ENCODE measurements at places on chromosomes 1 and 21.

DNA sequence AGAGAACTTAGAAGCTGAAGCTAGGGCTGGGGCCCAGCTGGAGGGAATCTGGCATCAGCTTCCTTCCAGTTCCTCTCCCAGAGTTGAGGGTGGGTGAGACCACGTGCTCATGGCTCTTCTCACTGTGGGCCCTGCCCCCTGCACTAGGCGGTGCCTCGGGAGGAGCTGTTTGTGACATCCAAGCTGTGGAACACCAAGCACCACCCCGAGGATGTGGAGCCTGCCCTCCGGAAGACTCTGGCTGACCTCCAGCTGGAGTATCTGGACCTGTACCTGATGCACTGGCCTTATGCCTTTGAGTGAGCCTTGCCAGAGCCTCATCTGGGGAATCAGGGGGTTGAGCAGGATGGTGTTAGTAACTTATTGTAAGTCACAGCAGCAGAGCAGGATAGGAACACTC, 16.1 kb downstream of the AKR1A1 start:
- DNase-seq = no peak

- DNase-seq = no peak
Observed at GRCh38 chr1:46130606-46131005, 1.8 kb downstream of the PIK3R3 start.

GRCh38 chr1:145985502-145986439, 10.6 kb downstream of the TXNIP start:
- no peak for DNase-seq

DNA sequence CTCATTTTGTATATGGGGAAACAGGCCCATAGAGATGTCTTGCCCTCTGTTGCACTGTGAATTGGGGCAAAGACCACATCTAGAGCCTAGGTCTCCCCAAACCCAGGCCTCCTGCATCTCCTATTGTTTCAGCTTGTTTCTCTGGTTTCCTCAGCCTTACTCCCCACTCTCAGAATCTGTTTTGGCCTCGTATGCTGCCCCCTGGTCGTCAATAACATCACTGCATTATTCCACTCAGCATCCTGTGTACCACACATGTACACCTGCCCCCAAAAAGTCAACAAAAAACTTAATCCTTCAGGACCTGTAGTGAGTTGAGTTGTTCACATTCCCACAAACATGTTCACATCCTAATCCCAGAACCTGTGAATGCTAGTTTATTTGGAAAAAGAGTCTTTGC, 184.8 kb downstream of the BRINP2 start:
- no peak for DNase-seq

DNA sequence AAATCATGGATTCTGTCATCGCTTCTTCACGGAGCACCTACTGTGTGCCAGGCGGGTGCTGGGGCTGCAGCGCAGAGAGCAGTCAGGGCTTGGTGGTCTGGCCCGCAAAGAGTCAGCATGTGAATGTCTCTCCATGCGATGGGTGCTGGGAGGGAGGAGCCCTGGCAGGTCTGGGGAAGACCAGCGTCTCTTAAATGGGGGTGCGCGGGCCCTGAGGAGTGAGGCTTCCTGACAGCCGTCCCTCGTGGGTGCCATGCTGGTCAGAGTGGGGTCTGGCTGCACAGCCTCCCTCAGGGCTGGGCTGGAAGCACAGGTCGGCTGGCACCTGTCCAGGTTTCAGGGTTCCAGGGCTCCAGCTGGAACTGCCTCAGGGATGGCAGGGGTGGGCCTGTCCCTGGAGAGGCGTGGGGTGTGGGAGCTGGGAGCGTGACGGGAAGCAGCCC, 18.5 kb downstream of the TP73 start:
- no peak for DNase-seq

DNA sequence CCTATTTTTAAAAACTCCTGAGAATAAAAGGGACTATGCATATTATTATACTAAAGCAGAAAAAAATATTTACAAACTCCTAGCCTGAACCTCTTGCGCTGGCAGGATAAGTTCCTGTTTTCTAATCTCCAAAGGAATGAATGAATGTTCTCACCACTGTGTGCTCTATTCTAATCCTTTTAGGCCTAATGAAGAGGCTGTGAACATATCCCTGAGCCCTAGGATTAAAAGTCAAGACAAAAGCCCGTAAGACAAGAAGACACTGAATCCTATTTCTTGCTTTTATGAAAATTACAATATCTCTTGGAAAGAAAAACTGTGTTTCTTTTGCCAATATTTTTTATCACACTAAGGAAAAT, 317.5 kb downstream of the HHAT start:
- no peak for DNase-seq

GRCh38 chr1:202105571-202106339, 17.0 kb upstream of the GPR37L1 start:
- no peak for DNase-seq

DNA sequence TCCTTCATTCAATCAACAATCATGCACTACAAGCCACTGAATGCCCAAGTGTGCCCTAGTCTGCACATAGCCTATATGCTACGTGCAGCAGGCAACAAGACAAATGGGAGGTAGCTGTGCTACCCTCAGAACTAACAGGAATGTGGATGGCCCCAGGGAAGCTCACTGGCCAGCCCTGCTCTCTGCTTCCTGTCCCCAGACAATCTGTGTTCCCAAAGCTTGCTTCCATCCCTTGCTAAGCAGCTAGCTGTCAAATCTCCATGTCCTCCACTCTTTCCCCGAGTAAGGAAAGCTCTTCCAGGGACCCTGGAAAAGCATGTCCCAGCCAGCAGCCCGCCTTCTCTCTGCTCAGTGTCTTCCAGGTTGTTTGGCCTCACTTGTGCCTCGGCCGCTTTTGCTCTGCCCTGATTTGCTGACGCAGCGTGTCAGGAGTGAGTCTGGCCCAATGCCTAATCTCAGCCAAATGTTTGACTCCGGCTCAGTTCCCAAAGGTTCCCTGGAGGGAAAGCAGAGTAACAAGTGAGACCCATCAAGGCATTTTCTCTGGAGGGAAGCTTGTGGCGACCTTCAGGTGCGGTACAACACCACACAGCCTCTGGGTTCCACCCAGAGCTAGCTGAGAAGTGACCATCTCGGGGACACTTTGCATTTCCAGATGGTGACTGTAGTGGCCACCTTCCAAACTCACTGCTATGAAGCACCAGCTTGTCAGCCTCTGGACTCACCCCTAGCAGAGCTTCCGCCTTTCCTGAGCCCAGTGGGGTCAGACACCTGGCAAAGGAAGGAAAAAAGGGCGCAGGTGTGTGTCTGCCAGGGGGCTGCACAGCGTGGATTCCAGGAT, 243.4 kb downstream of the RHOU start:
- DNase-seq = no peak

DNA sequence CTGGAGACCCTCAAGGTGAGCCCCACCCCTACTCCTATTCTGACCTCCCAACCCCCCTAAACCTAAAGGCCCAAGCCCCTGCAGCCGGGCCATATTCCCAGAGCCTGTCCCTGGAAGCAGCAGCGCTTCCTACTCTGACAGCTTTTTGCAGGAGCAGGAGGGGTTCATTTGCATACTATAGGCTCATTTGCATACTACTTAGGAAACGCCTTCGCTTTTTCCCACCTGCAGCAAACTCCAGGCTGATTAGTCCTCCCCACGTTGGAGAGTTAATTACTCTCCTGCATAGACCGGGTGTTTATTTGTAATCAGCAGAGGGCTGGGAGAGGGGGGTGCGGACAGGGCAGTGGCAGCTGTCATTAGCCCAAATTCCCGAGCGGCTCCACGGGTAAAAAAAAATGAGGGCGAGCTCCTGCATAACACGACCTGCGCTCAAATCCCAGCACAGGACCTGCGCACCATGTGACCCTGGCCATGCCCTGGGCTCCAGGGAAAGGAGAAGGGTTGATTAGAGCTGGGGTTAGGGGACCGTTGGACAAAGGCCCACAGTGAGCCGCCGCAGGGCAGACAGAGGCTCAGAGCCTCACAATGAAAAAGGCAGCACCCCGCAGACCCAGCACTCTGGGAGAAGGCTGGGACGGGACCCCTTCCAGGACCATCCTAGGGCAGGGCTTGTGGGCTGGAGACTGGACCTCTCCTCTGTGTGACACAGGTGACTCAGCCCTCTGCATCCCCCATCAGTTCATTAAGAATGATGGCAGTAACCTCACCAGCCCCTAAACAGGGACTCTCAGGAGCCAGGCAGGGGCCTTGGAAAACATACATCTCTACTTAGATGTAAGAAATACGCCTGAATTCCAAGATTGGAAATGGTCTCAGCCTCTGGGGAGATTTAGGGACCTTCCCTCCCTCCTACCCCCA, 9.9 kb upstream of the C1QA start:
- DNase-seq = no peak

DNA sequence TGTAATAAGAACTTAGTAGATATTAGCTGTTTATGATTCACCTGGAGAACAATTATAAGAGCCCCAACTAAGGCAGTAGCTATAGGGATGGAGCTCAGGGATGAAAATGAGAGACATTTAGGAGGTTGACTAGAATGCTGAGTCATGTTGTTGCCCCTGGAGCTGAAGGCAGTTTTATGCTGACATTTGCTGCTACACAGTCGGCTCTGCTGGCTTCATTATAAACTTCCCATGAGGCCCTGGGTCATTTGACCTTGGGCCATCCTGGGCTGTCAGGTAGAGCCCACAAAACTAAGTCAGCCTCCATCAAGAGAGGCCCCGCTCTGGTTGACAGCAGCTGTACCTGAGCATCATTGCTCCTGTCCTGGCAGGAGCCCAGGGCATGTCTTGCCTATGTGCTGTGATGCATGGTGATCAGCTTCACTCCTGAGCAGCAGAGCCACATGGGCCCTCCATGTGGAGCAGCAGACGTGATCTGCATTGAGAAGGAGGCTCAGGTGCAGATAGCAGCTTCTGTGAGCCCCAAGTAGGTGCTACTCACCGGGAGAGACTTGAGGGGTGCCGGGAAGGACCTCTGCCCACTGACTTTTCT, 112.4 kb downstream of the TBX19 start:
- DNase-seq = no peak

DNA sequence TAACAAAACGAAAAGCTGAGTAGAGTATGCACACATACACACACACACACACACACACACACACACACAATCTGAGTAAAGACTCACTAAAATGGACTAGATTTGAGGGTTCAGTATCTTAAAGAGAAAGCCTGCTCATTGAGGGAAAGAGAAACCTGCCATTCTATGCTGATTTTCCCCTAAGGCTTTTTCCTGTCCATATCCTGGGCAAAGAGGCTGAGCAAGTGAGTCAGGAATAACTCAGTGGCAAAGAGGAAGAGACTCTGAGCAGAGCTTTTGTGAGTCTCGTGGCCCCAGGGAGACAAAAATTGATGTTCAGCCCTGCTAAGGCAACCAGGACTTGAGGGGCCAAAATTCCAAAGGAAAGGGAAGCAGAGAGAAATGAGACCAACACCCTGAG, 37.3 kb upstream of the RUNX1 start:
- no peak for DNase-seq

DNA sequence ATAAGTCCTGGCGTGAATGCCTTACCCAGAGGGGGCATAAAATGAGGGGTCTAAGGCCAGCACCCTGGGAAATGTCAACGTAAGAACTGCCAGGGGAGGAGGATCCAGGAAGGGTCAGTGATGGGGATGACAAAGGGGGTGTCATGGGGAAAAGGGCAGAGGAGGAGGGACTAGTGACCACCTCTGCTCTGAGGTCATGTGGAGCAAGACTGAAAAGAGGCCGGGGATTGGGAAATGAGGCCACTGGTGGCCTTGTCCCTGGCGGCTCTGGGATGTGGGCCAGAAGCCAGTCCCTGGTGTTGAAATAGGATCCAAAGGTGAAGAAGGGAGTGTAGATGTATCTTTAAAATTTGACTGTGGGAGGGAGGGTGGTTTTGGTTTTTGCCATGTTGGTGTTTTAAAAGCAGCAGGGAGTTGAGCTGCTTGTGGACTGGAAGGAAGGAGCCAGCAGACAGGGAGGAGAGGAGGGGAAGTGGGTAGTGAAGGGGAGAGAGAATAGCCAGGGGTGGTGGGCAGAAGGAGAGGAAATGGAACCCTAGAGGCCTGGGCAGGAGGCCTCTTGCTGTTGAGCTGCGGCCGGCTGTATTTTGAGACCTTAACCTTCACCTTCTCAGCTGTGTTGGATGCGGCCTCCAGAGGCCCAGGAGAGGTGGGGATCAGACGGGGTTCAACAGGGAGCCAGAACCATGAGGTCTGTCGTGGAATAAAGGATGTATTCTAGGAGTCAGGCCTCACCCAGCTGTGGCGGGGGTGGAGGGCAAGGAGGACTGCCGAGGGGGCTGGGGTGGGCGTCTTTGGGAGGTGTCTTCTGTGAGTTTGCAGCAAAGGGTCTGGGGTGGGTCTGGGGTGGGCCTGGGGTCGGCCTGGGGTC, 92.5 kb downstream of the DHRS3 start:
- no peak for DNase-seq

- no peak for DNase-seq
Observed at GRCh38 chr1:94621395-94621794, 79.8 kb upstream of the F3 start.

DNA sequence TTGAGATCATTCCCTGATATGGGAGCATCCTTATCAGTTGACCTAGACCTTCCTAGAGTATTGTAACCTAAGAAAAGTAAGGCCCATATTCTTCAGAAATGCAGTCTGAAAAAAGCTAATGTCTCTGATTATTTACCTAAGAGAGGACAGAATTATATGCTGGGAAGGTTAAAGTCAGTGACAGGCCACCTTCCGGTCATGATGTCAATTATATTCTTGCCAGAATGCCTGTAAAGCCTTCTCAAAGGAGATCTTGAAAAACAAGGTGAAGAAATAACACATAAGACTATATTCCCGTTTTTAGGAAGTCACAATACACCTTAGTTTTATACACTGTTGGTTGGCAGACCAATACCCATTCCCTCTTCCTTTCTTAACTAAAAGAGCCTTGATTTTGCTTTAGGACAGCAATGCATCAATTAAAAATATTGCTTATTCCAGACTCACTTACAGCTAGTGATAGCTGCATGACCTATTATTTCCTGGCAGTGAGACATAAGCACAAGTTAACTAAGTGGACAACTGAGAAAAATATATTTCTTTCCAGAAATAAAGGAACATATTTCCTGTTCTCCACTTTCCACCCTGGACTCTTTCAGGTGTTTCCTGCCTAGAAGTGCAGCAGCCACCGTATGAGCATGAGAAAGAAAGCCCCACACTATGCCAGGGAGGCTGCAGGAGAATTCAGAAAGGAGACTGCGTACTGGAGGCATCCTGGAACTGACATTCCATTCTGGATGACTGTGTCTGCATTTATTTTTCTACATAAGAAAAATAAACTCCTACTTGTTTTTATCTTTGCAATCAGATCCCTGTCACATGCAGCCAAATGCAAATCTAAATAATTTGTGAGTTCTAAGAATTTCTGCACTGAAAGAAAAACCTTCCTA, 332.9 kb upstream of the PTBP2 start:
- no peak for DNase-seq

DNA sequence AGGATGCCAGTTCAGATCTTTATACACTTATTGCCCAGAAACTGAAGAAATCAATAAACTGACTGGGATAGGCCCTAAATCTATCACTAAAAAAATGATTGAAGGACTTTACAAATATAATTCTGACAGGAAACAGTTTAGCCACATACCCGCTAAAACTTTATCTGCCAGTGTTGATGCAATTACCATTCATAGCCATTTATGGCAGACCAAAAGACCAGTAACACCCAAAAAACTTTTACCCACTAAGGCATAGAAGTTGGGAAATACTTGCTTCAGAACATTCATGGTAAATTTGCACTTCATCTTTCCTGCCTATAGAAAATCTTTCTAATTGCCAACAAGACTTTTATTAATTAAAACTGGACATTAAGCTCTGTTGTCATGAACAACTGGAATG, 15.0 kb upstream of the GPR25 start:
- no peak for DNase-seq
